ENCODE measurements at places on chromosomes 11 and 22.

GRCh38 chr22:17228725-17229126 is 9.5 kb upstream of the ADA2 start:
- no peak for DNase-seq

GRCh38 chr11:71188073-71188472 is 64.3 kb downstream of the SHANK2 start:
- DNase-seq: no peak

GRCh38 chr11:120710354-120711131 is 199.0 kb downstream of the GRIK4 start:
- DNase-seq: no peak

DNA sequence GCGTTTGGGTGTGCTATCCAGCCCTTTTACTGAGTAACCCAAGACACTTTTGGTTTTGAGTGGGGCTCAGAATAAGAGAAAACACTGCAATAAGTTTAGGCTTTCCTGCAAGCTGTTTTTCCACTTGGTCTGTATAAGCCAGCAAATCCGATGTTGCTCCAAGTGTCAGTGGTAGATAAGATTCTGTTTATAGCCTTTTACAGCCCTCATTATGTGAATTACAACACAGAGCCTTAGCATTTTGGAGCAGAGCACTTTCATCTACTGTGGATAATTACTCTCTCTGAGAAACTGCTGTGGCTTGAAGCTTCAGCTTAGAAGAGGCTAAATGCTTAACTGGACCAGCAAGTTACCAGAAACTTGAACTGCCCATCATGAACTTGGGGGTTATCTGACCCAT is 601.1 kb downstream of the JRKL start:
- DNase-seq: no peak

GRCh38 chr22:26589845-26590736 is at the start of gene TPST2:
TSS of gene TPST2 (minus strand) at chr22:26590132. CDS start at chr22:26541630, 48,502 bp downstream.
- peak; percentile 59 for DNase-seq

DNA sequence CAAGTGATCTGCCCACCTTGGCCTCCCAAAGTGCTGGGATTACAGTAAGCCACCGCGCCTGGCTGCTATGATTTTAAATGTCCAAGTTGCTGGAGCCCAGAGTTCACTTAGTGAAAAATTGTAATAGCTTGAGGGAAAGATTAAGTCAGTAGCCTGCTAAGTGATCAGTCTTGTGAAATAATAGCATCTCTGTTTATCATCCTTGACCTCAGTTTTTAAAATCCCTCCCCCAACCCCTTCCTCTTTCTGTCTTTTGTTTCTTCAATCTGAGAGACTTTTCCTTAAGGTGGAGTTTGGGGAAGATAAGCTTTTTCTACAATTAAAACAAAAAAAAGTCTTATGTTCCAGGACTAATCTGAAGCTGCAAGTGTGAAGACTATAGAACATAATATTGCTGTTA is 6.4 kb downstream of the HIPK3 start:
- DNase-seq: no peak

- DNase-seq: no peak
Measured at GRCh38 chr11:132008872-132009271, 638.5 kb downstream of the NTM start.

- no peak for DNase-seq
Measured at GRCh38 chr22:23144432-23144831, 845 bp upstream of the RAB36 start.

- DNase-seq: no peak
Measured at GRCh38 chr11:2790568-2790921, 90.8 kb upstream of the KCNQ1OT1 start.

GRCh38 chr11:67545280-67545679 is 22.0 kb upstream of the CABP2 start:
- DNase-seq: no peak

DNA sequence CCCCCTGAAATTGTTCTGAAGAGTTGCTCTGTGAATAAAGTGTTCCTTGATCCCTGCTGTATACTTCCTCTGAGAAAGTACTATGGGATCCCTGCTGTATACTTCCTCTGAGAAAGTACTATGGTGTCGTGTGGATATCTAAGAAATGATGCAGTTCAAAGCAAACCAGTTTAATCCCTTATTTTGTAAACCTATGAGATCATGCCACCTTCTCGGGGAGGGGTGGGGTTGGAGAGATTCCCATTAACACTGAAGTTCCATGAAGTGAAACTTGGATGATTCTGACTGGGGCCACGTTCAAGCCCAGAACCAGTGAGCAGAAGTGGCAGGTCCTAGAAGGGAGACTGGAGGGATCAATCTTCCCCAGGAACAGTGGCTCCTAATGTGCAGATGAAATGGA is 13.0 kb upstream of the TP53AIP1 start:
- DNase-seq: no peak

GRCh38 chr11:1767399-1768140 is 3.8 kb upstream of the CTSD start:
- DNase-seq: no peak

GRCh38 chr11:68950270-68950669 is 30.5 kb downstream of the MRGPRD start:
- DNase-seq: no peak

GRCh38 chr11:63491240-63491587 is 247 bp upstream of the PLAAT5 start:
- no peak for DNase-seq

- DNase-seq: no peak
Measured at GRCh38 chr22:43080616-43081015, 8.6 kb downstream of the TTLL1 start.

GRCh38 chr22:33124471-33124870 is 66.3 kb upstream of the SYN3 start:
- no peak for DNase-seq

DNA sequence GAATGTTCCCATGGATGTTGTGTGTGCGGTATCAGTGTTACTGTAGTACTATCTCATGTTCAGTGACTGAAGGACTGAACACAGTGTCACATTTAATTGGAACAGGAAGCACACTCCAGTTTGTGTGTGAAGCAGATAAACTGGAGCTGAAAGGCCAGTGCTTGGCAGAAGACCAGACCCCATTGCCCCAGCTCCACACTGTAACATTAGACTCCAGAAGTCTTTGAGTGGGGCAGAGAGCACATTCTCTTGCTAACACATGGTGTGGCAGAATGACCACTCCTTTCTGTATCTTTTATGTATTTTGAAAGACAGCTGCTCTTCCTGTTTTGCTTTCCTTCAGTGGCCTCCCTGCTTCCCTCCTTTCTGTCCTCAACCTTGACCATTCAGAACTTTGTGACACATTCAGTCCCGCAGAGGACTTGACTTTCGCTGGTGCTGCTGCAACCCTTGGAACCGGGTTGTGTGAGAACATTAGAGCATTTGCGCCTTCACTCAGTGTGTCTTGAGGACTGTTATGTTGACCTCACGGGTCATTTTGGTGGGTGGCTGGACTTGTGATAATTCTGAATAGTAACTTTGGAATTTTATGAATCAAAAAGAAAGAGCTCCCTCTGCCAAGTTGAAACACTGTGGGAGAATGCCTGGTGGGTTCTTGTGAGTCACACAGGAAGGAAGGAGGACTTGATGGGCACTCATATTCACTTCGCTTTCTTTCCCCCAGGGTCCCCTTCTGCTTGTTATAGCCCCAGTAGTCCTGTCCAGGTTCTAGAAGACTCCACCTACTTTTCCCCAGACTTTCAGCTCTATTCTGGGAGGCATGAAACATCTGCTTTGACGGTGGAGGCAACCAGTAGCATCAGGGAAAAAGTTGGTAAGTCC is 26.4 kb downstream of the AMOTL1 start:
- DNase-seq: no peak

- DNase-seq: no peak
Measured at GRCh38 chr22:44823396-44823795, 71.0 kb downstream of the ARHGAP8 start.

- DNase-seq: no peak
Measured at GRCh38 chr22:43533156-43533530, 121.3 kb downstream of the MPPED1 start.

DNA sequence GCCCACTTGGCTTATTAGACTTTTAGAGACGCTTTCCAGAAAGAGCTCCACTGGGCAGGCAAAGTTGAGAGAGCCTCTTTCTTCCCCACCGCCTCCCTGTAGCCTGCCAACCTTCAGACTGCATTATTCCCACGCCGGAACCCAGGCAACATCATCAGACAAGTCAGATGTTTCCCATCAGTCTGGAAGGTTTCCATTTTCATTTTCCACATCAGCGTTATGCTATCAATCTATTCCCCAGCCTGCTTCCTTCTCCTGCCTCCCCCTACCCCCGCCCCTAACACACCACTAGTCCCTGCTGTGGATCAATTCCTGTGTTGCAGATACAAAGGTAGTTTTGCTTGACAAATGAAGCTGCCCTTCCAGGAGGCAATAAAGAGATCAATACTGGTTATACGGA is 184.8 kb downstream of the DSCAML1 start:
- DNase-seq: no peak

GRCh38 chr11:133895061-133895479 is 49.8 kb upstream of the SPATA19 start:
- DNase-seq: no peak

- DNase-seq: peak; percentile 75
Measured at GRCh38 chr11:1877211-1878136, 14.2 kb downstream of the PRR33 start.

DNA sequence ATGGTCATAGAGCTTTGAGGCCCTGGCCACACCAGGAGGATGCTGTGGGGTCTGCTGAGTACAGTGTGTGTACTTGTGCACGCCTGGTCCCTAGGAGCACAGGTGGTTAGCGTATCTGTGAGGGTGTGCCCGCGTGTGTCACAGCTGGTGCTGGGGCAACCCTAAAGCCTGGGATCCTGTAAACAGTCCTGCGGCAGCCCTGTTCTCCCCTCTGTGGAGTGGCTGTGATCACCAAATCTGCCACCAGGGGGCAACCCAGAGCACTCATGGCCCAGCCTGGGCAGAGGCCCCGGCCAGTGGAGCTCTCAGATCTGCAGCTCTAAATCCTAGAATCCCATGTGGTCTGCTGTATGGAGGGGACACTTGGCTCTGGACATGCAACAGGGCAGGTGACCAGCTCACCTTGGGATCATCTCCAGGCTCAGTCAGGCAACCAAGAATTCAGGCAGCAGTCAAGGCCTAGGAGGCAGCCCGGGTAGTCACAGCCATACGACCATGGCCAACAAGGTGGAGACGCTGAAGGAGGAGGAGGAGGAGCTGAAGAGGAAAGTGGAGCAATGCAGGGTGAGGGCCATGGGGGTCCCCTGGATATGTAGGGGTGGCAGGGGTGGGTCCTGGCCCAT is 3.9 kb downstream of the SH3BP1 start:
- peak; percentile 23 for DNase-seq

GRCh38 chr11:24155792-24156191 is 341.1 kb upstream of the LUZP2 start:
- no peak for DNase-seq

DNA sequence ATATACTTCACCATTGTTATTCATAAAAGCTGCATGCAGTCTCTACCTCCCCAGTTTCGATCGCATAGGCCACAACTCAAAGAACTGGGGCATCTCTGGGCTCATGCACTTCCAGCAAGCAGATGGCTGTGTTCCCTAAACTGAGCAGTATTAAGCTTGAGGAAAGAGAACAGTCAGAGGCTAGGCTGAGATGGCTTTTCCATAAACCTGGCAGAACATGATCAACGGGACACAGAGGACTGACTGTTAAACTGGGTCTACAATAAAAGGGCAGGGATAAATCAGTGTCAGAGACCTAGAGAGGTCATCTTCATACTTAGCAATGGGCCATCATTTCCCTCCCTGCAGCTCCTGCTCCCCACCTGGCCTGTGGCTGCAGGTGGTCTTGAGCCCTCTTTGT is 171.0 kb upstream of the NECTIN1 start:
- DNase-seq: no peak

DNA sequence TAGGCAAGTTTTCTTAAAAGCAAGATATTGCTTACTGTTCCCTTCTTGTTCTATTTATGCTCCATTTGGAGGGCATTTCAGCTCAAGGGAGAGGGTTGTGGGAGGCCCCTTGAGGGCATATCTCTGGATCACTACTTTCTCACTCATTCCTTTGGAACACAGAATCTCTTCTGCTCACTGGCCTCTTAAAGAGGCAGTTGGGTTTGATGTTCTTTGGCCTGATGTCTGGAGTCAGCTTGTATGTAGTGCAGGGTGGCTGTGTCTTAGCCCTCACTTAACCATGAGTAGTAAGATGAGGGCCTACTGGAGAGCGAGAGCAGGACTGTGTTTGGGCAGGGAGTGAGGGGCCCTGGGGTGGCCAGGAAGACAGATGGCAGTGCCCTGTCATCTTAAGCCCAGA is 3.6 kb downstream of the INCENP start:
- no peak for DNase-seq

- DNase-seq: peak; percentile 4
Measured at GRCh38 chr11:93080146-93080759, 110.8 kb downstream of the MTNR1B start.

All from NCI-H2081 (cell line).